ENCODE measurements at places on chromosomes 4 and X.

- no peak for DNase-seq
These were observed 24.7 kb upstream of the PRPS1 start for GRCh38 chrX:107603429-107604159.

GRCh38 chr4:108119199-108119800 lies 49.4 kb downstream of the LEF1 start:
- no peak for DNase-seq

GRCh38 chr4:104549736-104550135 lies 55.0 kb upstream of the CXXC4 start:
- no peak for DNase-seq

DNA sequence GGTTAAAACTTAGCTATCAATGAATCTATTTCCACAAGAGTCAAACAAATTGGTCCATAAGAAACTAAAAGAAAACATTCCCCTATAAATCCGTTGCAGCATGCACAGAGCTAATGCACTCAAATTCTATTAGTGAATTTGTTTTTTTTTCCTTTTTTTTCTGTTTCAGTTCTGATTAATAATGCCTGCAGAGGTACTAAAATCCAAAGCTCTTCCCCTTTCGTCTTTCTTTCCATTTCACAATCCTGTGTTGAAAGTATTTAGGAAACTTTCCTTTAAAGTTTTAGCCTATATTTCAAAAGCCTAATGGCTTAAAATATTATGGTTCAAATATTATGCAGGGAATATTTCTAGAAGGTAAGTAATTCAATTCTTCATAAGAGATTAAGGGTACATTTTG lies 45.9 kb upstream of the VEGFD start:
- no peak for DNase-seq

DNA sequence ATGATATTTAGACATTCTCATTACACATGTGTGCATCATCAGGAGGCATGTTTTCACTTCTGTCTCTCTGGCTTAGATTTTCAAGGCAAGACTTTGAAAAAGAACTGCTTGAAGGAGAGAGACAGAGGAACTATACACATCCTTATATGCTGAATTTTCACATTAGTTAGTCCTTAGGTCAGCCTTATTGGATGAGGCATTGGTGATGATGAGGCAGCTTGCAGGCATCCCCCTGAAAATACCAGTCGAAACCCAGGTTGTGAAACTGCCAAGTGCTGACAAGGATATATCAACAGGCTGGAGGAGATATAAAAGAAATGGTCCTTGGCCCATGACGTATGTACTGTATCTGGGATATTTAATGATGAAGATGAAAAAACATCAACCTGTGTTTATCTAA lies 297.2 kb upstream of the AADAT start:
- DNase-seq: no peak

GRCh38 chr4:157023941-157024340 lies 52.0 kb upstream of the GLRB start:
- DNase-seq: no peak

DNA sequence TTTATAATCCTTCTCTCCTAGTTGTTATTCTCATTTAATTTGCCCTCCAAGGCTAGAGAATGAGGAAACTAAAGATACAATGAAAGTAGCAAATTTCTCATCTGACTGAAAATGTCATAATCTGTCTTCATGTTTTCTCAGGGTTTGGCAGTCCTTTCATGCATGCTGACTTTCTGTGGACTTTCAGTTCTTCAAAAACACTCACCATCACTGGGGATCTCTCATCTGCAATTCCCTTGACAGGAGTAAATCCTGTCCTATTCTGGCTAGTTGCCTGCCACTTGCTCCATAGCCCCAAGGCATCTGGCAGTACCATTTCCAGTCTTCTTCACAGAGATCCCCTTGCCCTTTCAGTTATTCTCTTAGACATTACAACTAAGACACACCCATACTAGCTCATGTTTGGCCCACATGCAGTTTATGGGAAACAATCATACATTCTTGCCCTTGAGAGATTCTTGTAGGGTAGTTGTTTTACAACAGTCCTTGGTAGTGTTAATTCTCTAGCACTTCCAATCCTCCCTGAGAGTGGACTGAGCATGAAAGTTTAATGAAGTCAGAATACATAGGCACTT lies 449.7 kb upstream of the KLHL4 start:
- DNase-seq: no peak

DNA sequence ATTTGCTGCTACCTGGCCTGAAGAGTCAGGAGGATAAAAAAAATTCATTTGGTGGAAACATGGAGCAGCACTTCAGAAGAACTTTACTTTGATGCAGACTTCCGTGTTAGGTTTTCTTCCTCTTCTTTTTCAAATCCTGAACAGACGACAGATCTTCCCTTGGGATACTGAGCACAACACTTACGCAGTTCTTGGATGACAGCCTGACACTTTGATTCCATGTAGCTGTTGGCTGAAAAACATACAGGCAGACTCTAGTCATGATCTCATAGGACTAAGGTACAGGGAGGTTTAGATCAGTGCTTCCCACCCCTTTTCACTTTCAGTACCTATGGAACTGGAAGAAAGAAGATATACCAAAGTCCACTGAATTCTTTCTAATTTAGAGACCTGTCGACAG lies 9.2 kb downstream of the CMC4 start:
- no peak for DNase-seq

GRCh38 chrX:67784712-67785111 lies 240.9 kb downstream of the AR start:
- DNase-seq: no peak

DNA sequence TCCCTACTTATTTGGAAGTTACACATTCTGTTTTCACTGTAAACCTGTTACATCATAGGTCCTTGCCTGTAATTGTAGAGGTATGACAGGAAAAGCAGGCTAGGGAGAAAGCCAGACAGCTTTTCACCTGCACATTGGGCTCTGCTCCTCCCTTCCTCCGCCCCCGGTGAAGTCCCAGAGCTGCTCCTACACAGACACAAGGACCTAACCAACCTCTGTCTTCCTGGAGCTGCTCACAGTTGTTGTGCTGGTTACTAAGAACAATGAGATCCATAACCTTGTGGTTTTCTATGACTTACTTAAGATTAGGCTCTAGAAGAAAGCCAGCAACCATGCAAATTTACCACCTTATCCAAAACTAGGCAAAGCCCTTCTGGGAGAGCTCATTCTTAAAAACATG lies 40.0 kb downstream of the MOSPD2 start:
- DNase-seq: no peak

DNA sequence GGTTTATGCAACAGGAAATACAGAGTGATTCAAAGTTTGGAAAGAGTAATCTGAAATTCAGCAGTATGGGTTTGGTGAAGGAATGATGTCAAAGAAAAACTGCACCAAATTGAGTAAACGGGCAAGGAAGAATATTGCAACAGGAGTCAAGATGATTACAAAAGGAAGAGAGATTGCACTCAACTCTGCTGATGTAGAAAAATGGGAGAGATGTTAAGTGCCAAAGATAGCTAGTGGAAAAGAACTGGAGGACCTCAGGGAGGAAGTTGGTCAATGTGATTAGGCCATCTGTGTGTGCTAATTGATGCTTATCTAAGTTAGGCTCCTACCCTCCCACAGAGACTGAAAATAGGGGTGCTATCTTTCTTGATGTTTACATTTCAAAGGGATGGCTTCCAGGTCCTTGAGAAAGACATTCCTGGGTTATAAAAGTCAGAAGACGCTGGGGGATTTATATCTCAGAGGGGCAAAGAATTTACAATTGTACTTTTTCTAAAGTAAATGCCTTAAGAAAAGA lies 167.4 kb upstream of the FAM47A start:
- no peak for DNase-seq

DNA sequence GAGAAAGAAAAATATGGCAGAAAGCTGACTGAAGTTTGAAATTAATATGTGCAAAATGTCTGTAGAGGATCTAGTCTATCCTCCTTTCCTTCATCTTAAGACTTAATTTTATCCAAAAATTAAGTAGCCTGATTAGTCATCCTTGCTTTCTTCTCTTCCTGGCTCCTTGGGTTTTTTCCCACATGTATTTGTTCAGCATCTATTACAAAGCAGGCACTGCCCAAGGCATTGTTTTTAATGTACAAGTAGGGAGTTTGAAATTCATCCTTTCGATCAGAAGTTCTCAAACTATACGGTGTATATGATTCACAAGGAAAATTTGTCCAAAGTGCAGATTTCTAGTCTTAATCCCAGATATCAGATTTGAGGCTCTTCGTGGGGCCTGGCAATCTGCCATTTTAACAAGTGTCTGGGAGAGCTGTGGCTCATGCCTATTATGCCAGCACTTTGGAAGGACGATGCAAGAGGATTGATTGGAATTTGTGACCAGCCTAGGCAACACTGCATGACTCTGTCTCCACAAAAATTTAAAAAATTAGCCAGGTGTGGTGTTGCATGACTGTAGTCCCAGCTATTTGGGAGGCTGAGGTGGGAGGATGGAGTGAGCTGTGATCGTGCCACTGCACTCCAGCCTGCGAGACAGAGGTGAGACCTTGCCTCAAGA lies 19.4 kb upstream of the YTHDC1 start:
- DNase-seq: no peak

DNA sequence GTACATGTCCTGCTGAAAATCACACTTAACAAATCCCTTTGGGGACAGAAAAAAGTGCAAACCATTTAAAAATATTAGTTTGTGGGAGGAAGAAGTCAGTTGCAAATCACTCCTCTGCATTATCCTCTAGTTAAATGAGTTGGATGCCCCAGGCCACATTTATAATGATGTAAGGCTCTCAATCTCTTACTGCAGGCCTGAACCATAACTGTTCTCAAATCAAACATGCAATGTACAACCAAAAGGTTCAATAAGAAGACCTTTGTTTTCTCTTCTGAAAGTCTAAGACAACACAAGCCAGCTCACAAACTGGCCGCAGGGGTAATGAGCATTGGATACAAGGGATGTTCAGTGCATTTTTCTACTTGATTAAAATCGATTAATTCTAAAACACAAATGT lies 39.7 kb downstream of the IGFBP7 start:
- peak; percentile 84 for DNase-seq

- DNase-seq: peak; percentile 81
These were observed 280.3 kb downstream of the INPP4B start for GRCh38 chr4:142565771-142566170.

- DNase-seq: no peak
These were observed 45.9 kb downstream of the CORIN start for GRCh38 chr4:47791965-47792364.

- no peak for DNase-seq
These were observed 176.4 kb downstream of the BMPR1B start for GRCh38 chr4:94934201-94934600.

GRCh38 chrX:45778616-45779015 lies 577.9 kb upstream of the DIPK2B start:
- DNase-seq: no peak

DNA sequence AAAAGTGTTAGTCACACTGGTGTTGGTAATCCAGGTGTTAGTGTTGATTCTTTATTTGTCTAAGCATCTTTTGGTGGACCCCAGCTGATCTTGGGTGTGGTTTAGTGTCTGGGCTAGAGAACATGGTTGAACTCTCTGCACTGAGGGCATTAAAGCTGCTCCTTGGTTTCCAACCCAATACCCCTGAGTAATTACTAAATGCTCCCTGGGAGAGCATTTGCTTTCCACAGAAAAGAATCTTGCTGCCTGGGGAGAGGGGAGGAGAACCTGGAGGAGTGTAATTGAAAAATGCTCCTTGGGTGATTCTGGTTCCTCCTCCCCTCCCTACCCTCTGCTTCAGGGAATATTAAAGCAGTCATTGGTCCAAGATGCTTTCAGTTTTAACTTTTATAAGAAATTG lies 3.1 kb downstream of the GUCY1B1 start:
- DNase-seq: no peak

DNA sequence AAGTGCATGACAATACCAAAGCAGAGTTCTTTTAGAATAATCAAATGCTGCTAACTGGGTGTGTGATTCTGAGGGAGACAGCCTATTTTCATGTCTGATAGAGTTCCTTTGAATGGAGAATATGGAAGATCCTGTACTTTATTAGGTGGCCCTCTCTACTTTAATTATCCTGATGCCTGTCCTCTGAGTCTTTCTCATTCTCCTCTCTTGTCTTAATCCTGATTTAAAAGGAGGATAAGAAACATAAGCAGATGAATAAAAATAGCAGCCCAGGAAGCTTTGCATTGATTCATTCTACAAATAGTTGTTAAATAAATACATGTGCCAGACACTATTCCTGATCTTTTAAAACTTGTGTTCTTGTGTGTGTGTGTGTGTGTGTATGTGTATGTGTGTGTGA lies 387.3 kb downstream of the SPRY1 start:
- DNase-seq: no peak

GRCh38 chr4:7067126-7067451 lies 775 bp downstream of the GRPEL1 start:
- DNase-seq: no peak

DNA sequence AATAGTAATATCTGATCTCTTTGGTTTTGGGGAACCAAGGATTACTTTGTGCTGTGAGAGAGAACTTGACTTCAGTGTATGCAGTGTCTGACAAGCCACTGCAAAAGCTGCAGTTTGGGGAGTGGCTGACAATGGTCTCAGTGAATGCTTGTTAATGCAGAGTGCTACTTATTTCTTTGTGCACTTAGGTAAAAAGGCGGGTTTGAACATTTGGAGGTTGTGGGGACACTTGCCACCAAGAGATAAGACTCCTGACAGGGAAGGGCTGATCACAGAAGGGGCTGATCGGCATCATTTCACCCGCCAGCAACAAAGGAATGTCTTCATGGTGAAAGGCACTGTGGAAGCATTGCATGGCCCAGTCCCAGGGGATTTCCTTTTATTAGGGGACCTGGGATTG lies 28.6 kb upstream of the USP46 start:
- DNase-seq: no peak

DNA sequence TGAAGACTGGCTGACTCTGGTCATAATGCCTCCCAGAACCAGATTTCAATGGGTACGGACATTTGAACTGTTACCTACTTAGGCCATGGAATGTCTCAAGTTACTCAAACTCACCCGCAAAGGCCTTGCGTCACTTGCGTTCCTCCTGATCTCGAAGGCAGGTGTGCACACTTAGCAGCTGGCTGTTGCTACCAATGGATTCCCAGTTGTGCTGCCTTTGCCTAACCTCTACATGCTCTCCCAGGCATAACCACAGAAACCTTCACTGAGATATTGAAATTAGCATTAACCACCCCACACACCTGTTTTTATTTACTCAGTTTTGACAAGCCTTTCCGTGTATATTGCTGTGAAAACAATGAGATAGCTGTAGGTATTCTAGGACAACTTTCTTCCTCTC lies 2.8 kb downstream of the ERVMER34-1 start:
- DNase-seq: no peak

DNA sequence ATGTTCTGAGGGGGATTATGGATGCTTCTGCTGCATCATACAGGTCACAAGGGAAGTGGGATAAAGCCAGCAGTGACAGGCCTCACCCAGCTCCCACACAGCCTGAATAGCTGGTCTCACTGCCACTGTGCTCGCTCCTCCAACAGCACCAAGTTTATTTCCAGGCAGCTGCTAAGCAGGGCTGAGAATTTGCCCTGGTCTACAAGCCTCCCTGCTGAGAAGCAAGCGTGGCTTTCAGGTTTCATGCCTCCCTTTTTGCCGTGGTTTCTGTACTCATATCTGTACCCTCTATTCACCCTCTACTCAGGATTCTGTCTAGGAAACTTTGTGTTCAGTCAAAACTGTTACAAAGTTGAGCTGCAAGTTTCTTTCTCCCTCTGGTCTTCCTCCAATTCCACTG lies 78.6 kb downstream of the MAGEC1 start:
- DNase-seq: no peak

- no peak for DNase-seq
These were observed 218.8 kb upstream of the NOCT start for GRCh38 chr4:138796761-138797160.

GRCh38 chr4:76194325-76194724 lies 19.3 kb downstream of the SCARB2 start:
- peak; percentile 81 for DNase-seq

All from COLO829 (cell line).